ENCODE measurements at places on chromosomes 2 and 18.

- no peak for DNase-seq
Measured at GRCh38 chr2:62150597-62151305, 45.2 kb upstream of the B3GNT2 start.

DNA sequence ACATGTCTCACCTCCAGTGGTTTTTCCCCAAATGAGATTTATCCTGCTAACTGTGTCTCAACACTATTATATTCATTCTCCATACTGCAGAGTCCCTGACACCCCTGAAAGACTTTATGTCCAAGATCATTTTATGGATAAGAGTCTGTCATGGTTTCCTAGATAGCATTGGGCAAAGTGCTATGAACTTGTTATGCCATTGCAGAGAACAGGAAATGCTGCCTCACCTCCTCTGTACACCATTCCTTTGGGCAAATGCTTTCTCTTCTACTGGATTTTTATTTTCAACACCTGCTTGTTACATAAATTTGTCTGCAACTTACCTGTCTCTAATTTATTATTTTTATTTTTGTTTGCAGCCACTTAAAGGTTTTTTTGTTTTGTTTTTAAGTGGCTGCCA is 652.5 kb upstream of the FAM98A start:
- DNase-seq: no peak

- DNase-seq: no peak
Measured at GRCh38 chr2:147860009-147860408, 15.2 kb downstream of the ACVR2A start.

DNA sequence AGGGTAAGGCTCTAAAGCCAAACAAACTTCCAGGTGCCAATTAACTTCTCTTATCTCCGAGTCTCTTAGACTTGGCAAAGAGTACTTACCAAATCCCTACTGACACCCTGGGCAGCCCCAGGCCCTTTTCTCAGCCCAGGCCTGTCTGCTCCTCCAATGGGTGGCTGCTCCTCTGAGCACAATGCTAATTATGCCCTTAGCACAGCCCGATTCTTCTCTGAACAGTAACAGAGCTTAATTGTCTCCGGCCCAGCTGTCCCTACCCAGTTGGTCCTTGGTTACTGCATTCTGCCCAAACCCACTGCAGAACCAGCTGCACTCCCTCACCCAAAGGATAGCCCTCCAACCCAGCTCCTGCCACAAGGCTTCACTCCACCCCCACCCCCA is 110.3 kb downstream of the SMAD7 start:
- DNase-seq: no peak

- no peak for DNase-seq
Measured at GRCh38 chr18:80076379-80076778, 32.7 kb upstream of the ADNP2 start.

- no peak for DNase-seq
Measured at GRCh38 chr2:49404108-49404507, 249.8 kb upstream of the FSHR start.

GRCh38 chr2:28898048-28898447 is 3.6 kb downstream of the WDR43 start:
- no peak for DNase-seq

- DNase-seq: no peak
Measured at GRCh38 chr18:48982266-48982665, 31.5 kb upstream of the SMAD7 start.

GRCh38 chr2:18649502-18650135 is 60.2 kb upstream of the NT5C1B start:
- DNase-seq: no peak

DNA sequence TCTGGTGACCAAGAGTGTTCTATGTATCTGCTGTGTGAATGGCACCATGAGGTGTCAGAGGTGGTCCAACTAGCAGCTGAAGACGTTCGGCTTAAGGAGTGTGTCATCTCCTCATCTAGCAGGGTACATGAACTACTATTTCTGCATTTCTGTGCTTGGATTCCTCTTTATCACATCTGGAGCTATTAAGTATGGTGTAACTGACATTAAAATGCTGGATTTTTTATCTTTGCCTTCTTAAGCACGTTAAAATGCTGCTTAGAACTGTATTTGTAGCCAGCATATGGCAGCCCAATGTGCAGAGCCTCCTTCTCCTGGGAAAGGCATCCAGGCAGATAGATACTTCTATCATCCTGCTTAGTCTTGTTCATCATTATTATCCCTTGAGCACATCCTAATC is 409.3 kb upstream of the MMADHC start:
- DNase-seq: no peak

- DNase-seq: no peak
Measured at GRCh38 chr2:160288324-160288723, 88.3 kb upstream of the ITGB6 start.

DNA sequence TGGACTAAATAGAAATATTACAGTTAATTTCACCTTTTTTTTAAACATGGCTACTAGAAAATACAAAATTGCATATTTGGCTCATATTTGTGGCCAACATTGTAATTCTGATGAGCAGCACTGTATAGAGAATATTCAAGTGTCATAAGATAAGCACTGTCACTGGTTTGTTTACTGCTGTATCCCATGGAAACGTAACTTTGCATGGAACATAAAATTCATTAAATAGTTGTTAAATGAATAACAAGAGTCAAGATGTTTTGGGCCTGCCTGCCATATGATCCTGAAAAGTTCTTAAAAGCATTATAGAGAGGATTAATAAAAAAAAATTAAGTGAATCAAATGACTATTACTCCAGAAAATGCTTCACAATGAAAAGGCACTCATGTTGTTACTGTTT is 763.7 kb upstream of the CRIM1 start:
- no peak for DNase-seq

DNA sequence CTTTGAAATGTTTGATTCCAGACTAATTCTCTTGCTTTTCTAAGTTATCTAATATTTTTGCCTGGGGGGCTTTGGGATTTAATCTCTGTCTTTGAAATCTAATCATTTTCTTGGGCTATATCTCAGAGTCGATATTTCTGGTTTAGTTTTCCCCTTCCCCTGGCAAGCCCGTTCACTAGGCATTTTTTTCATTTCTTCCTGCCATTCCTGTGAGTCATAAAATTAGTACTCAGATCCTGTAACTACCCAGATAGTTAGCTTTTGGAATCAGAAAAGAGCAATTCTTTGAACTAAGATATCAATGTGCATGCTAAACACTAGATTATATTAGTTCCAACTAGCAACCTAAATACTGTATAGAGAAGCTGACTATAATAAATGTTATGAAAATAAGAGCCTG is 29.4 kb upstream of the RNF149 start:
- no peak for DNase-seq

DNA sequence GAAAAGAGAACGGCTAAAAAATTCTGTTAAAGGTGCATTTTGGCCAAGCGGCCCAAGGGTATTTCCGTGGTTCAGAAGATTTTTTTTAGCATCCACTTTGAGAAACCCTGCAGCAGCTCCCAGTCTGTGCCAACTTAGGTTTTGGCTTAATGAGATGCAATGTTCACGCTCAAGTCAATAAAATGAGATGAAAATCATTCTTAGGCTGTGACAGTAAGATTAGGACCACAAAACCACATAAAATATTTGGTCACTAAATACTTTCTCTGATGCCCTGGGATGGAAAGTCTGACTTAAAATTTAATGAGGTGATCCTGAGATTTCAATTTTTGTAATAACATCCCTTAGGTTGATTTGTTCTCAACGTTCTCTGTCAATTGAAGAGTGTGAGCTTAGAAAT is 74.2 kb upstream of the FHL2 start:
- DNase-seq: no peak

- DNase-seq: no peak
Measured at GRCh38 chr2:201223089-201224073, 37.0 kb upstream of the CASP8 start.

DNA sequence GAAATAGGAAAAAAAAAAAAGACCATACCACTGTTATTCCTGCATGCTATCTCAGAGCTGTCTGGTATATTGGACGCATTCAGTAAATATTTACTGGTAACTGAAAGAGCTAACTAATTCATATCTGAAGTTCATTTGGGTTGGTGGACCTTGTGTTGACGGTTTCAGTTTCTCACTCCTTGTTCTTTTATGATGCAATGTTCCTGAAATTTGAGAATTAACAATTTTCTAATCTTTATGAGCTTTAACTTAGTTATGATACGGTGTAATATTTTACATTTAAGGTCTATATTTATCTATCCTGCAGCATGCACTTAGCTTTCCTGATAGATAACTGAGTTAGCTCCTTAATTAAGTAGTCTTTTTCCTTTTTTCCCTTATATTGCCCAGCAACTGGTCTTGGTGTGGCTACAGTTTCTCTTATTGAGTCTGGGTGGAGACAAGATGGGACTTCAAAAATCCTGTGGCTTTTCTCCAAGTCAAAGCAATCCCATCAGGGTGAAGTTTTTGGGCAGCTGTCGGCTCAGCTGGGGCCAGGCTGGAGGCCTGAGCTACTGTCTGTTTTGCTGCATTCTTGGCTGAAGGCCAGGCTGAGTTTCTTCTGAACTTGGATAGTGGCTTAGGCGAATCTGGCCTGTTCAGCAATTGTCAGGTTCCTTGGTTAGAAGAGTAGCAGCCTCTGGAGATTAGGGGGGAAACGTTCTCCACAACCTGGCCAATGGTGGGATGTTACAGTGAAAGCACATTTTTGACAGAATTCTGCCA is 78.4 kb upstream of the MEX3C start:
- no peak for DNase-seq

GRCh38 chr2:172938713-172939375 is 136.8 kb upstream of the MAP3K20 start:
- no peak for DNase-seq

- no peak for DNase-seq
Measured at GRCh38 chr2:217114117-217114516, 254.3 kb upstream of the TNP1 start.

- DNase-seq: no peak
Measured at GRCh38 chr2:17538022-17538843, 2.3 kb upstream of the VSNL1 start.

DNA sequence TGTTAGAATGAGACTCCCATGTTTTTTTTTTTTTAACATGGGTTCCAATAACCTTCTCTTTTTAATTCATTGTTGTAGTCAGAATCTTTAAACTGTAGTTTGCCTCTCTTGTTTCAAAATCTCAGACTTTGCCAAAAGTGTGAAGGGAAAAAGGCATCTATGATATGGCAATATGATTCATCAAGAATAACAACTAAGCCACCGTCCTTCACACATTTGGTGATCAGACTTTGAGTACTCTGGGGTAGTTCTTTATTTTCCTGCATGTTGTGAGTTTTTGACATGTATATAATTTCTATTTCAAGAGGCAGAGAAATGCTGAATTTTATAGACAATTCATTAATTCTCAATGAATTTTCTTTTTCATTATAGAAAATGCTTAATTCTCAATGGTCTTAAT is 53.5 kb upstream of the CERS6 start:
- no peak for DNase-seq

DNA sequence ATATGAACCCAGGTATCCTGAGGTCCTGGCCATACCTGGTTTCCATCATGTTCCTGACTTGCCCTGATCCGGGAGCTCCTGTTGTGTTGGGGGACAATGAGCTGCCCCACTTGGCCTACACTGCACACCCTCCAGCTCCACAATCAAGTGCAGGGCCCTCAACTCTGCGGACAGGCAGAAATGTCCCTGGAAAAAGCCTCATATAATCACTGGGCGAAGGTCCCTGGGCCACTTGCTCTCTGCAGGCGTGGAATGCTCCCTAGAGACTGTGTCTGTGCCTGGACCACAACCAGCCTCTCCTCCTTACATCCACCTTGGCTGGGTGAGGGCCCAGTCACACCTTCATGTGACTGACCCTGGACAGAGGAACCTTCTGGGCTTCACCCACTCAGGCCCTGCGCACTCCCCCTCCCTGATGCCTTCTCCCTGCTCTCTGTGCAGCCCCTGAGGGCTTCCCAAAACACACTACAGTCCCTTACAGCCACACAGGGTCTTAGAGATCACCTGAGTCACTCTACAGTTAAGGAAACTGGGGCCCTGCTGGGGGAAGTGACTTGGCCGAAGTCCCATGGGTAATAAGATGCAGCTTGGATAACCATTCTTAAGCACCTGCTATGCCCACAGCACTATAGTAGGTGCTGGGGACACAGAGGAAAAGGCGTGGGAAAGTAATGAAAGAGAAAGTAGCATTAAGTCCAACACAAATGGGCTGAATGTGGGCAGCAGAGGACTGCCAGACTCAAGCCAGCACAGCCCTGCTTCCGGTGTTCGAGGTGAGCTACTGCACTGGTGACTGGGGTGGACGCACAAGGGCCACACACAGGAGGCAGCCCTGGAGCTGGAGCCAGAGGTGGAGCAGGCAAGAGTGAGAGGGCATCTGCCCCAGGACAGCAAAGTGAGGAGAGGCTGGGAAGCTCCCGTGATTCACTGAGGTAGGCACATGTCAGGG is 9.8 kb downstream of the BOLA3 start:
- DNase-seq: no peak

- no peak for DNase-seq
Measured at GRCh38 chr2:215410932-215411285, 25.0 kb downstream of the FN1 start.

DNA sequence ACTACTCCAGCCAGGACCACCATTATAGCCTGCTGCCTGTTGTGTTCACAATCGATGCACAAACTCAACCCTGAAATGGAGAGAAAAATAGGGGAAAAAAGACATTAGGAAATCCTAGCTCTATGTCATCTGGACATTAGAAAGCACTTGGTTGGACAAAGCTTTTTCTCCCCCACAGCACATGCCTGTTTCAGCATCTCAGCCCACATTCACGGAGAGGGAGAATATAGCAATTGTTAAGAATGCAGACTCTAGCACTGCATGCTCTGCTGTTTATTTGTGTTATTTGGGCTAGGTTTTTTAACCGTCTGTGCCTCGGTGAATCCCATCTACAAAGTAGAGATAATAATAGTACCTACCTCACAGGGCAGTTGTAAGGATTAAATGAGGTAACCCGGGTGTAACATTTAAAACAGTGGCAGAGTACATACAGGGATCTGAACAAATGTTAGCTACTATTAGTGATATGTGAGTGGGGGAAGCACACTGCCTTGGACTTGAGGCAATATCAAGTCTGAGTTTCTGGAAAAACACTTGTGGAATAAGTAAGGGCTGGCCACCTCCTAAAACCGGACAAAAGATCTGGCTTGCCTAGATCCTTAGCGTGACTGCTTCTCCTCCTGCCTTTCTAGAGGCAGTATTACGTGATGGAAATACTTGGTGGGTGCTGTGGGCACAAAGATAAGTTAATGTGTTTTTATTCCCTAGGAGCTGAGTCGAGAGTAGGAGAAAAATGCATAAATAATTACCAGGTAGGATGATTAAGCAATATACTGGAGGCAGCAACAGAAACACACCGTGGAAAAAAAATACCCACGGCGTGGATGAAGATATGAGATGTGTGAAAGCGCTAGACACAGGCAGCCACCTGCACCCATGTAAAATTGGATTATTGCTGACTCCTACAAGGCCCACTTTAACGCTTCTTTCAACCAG is 1.0 kb upstream of the PPP1CB start:
- no peak for DNase-seq

DNA sequence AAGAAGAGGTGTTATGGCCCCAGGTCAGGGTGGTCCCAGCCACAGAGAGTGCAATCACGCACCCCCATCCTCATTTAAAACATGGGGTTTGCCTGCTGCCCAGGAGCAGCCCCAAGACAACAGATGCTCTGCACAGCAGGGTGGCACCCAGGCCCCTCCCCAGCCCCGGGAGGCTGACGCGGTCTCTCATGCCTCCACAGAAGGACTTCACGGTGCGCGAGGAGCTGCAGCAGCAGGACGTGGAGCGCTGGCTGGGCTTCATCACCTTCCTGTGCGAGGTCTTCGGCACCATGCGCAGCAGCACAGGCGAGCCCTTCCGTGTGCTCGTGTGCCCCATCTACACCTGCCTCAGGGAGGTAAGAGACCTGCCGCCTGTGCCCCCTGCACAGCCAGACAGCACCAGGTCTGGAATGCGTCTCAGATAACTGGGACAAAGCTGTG is 133.7 kb downstream of the SMAD7 start:
- no peak for DNase-seq

GRCh38 chr2:159506764-159507440 is 109.4 kb downstream of the BAZ2B start:
- DNase-seq: no peak
